ENCODE measurements at places on chromosomes 5 and 9. TPM values are rescaled to one million over a fixed set of nuclear protein-coding genes. Genes with fewer than 3 reads are reported as not detected.

DNA sequence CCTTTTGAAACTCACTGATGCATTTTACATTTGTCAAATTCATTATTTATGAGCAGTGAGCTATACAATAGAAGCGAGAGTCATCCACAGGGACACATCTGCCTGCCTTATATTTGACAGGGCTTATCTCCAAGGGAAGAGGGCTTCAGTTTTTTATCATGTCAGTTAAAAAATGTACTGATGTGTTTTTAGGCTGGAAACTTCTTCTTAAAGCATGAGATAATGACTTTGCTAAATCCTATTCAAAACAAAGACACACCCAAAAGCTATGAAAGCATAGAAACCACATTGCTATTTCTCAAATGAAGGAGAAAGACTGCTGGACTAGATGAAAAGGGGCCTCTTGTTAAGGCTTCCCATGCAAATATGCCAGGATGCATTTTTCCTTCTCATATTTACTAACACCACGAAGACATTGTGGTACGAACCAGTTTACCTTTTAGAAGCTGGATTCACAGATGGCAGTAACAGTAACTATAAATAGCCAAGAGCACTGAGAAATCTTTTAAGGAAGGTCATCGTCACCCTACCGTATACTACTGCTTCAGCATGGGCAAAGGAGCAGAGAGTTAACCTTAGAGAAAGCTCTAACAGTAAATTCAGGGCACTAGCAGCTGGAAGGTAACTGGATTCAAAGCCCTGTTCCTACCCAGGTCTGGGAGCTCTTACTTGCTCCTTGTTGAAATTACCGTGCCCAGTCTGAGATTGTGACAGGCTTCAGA lies 86.3 kb upstream of the IFNK start:
- peaks cover 2% of the 10 kb centered on the region for H3K36me3 ChIP-seq
- no peaks in the 10 kb centered on the region for H3K27me3 ChIP-seq
- H3K27ac ChIP-seq = peak overlapping the region; percentile 6
- no peaks in the 10 kb centered on the region for H3K4me1 ChIP-seq
- no peak for DNase-seq

DNA sequence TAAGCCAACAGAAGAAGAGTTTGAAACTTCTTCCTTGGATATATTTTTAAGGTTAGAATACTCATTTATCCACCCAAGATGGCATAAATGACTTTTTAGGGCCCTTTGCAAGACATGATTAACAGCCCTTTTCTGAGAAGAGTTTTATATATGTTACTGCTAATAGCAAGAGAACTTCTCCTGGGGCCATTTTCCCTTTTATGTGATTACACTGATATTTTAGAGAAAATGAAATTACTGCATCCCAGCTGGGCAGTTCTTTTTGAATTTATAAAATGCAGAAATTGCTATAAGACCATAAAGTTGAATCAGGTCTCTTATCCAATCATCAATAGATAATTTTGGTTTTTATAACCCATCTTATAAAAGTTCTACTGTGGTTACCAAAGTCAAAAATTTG lies 161.3 kb upstream of the RFX3 start:
- H3K27me3 ChIP-seq = no peaks in the 10 kb centered on the region
- no peak for DNase-seq
- H3K27ac ChIP-seq = no peak overlapping the region
- H3K4me3 ChIP-seq = no peak overlapping the region
- no peaks in the 10 kb centered on the region for H3K4me1 ChIP-seq

DNA sequence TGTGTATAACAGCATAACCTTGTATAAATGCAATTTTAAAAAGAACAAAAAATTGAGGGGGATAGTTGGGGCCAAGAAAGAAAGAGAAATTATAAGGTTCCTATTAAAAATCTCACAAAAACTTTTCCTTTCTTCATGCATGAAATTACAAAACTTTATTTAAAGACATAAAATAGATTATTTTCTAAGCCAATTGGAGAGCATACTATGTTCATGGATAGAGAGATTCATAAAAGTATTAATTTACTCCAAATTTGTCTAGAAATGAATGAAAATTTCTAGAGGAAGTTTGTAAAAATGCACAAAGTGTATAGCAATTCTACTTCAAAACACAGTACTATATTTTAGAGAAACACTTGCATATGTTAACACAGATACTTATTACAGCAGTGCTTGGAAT lies 200.4 kb downstream of the PCSK1 start:
- H3K36me3 ChIP-seq = no peaks in the 10 kb centered on the region
- no peak overlapping the region for H3K4me3 ChIP-seq
- H3K27ac ChIP-seq = no peak overlapping the region
- H3K27me3 ChIP-seq = no peaks in the 10 kb centered on the region
- H3K4me1 ChIP-seq = no peaks in the 10 kb centered on the region

MEGF9 gene
- 61.0 TPM for total RNA-seq

RIGI gene
- 11.5 TPM for total RNA-seq
